C1 segment of cervical spinal cord (tissue), 14 donors: ENCODE measurements at places on chromosomes 2 and 18.

DNA sequence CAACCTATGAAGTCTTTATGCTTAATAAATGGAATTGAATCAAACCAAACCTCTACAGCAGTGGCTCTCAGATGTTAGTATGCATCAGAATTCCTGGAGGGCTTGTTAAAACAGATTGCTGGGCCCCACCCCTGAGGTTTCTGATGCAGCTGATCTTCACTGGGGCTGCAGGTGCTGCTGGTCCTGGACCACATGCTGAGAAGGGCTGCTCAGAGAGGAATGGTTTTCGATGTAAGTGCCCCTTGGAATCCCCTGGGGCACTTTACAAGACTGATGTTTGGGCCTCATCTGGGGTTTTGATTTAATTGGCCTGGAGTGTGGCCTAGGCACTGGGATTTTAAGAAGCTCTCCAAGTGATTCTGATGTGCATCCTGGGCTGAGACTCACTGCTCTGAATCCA, 403.8 kb upstream of the HS6ST1 start:
- no peak for DNase-seq

DNA sequence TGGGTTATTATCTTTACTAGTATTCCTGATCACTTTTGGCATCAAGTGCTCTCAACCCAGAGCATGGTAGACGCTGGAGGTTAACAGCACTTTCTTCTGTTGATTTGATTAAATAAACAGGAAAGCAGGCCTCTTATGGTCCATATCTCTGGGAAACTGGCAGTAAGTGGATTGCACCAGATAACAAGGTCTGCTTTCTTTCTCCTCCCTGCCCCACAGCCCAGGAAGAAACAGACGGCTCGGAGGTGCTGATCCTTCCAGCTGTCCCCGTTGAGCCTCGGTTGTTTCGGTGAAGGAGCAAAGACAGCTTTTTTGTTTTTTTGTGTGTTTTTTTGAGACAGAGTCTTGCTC, 100.8 kb upstream of the KCTD1 start:
- DNase-seq = no peak

- no peak for DNase-seq
These were observed 280.2 kb upstream of the SOX11 start for GRCh38 chr2:5412001-5412400.

DNA sequence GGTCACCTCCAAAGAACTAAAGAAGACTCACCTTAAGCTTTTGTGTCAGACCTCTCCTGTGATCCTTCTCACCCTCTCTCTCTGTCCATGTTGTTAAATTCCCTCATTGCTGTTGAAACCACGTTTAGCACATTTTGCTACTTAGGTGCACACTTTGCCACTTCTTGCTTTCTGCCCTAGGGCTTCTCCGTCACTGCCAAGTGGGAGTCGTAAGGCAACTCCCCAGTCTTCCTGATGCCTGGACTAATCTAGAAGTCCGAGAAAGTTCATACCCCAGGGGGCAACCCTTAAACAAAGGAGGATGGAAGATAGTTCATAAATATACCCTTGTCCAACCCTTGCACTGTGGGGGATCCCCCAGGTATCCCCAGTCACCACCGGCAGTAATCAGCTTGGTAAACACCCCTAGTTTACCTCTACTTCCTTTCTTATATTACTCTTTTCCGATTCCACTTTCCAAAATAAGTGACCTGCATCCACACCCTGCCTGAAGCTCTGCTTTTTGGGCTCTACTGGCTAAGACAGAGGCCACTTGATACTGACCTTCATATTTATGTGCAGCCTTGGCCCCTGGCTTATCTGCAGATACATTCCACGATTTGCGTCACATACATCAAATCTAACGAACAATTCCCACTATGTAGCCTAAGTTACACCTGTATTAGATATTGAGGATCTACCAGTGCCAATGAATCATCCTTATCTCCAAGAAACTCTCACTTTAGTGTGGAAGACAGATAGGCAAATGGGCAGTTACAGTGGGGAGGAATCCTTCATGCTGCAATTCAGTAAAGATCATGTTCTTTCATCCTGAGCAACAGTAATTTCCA, 776.2 kb downstream of the RNF144A start:
- no peak for DNase-seq

GRCh38 chr2:144522897-144523595, 3.1 kb upstream of the ZEB2 start:
- DNase-seq = no peak

GRCh38 chr2:175837046-175837445, 165.0 kb downstream of the LNPK start:
- DNase-seq = no peak

DNA sequence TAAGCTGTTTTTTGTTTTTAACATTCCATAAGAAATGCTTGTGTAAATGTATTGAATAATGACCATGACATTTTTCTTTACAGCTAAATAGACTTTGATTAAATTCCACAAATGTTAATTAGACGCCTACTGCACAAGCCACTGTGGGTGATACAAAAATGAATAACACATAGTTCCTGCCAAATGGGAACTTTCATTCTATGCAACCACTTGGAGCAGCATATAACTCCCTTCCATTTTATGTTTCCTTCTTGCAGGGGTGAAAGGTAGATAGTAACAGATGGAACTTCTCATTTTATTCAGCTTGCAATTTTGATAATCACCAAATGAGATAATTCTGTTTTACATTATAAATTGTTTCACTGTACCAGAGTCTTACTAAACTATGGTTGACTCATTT, 70.0 kb upstream of the THUMPD2 start:
- DNase-seq = no peak

- DNase-seq = no peak
These were observed 6.4 kb downstream of the PMAIP1 start for GRCh38 chr18:59906203-59906602.
